ENCODE measurements at places on chromosomes 6 and 20.

DNA sequence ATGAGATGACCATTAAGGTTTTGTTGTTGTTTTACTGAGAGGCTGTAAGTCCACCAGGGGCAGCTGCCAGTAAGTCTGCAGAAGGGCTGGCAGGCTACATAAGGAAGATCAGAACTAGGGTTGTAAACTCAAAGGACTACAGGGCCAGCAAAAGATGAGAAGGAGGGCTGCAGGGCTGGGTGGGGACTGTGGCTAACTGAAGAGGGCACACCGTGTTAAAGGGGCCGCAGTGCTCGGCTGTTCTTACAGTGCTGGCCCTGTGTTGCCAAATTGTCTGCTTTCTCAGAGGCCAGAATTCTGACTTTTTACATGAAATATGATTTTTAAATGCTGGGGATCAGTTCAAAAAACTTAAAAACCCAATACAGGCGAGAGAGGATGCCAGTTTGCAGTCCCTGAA is 25.5 kb upstream of the ZNF318 start:
- DNase-seq, result no peak

DNA sequence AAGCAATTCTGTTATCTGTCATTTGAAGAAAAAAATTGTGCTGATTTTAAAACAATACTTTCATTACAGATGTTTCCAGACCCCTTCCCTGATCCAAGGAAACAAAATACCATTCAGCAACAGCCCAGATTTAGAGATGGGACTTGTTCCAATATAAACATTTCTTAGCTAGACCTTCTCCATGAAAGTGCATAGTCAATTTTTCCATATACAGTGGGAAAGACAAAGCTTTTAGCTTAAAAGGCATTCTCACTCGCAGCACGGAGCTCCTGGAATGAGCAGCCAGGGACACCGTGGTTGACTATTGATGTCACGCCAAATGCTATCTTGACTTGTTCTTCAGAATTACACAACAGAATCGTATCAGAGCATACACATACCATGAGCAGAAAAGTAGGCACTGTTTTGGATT is 21.5 kb downstream of the LAMA4 start:
- no peak for DNase-seq

- no peak for DNase-seq
These were observed 37.7 kb downstream of the DSE start for GRCh38 chr6:116408491-116408890.

DNA sequence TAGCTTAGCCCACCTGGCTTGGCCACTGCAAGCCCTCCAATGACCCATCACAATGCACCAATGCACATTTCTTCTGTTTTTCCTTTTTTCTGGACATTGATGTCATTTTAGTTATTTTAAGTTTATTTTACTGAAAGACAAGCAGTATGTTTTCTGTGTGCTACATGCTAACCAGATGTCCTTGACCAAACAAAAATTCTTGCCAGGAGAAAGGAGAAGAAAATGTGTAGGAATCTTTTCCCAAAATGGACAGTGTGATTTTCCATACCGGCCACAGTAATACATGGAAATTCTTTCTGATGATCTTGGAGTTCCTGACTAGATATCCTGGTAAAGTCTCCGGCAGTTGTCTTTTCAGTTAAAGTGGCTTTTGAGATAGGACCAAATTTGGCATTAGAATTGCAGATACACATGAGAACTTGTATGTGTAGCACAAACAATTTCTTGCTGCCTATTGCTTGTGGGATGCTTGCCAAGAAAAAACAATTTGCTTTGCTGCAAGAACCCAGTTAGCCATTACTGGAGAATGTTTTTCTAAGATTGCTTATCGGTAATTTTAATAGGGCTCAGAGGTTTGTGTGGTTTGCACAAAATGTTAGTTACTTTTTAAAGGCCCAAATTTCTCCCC is 696.5 kb upstream of the CITED2 start:
- DNase-seq, result no peak

GRCh38 chr20:11447371-11448100 is 470.2 kb upstream of the BTBD3 start:
- no peak for DNase-seq
